ENCODE measurements at places on chromosomes 1 and 21.

DNA sequence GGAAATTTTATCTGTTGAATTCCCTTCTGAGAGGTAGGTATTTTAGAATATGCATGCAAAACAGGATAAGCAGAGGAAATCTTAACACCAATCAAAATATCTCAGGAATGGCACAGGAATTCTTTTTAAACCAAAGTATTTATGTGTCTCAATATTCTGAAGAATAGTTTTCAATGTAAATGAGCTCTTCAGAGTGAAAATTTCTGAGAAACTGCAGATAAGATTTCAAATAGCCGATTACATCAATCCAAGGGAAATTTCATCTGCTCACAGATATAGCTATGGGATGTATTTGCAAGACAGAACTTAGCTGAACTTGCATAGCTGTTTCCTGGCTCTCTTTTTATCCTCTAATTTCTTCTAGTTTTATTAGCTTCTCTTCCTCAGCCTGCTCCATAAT lies 209.5 kb downstream of the GRIK1 start:
- no peak for DNase-seq

GRCh38 chr1:246491551-246492053 lies 15.5 kb downstream of the SMYD3 start:
- DNase-seq, result no peak

- no peak for DNase-seq
Measured at GRCh38 chr1:115314765-115315164, 23.3 kb downstream of the NGF start.

GRCh38 chr1:42720868-42721267 lies 19.2 kb downstream of the CLDN19 start:
- no peak for DNase-seq

- no peak for DNase-seq
Measured at GRCh38 chr21:39955326-39955725, 88.1 kb downstream of the PCP4 start.

All from T-helper 9 cell (primary cell).